ENCODE measurements at places on chromosomes 5 and 9. TPM values are rescaled to one million over a fixed set of nuclear protein-coding genes. Genes with fewer than 3 reads are reported as not detected.

The IL13 gene
- total RNA-seq, result not detected

The RNF224 gene
- not detected for total RNA-seq

The HMCN2 gene
- under 0.01 TPM for total RNA-seq

The INSL4 gene
- total RNA-seq, result not detected

The CKMT2 gene
- total RNA-seq, result 0.82 TPM

The MTRR gene
- 18.3 TPM for total RNA-seq

DNA sequence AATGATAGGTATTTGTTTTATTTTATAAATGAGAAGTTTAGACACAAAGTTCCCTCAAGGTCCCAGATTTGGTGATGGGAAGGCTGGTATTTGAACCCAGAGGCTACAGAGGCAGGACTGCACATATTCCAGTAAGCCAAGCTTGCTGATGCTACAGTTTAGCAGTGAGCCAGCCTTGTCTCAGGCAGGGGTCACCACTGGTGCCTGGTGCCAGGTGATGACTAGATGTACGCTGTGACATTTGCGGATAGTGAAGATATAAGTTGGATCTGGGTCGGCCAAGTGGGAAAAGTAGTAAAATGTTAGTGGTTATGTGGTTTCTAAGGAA, 143.9 kb downstream of the AOPEP start:
- no peak for DNase-seq

- no peak for DNase-seq
These were observed 126.1 kb downstream of the GPBP1 start for GRCh38 chr5:57299986-57300385.

DNA sequence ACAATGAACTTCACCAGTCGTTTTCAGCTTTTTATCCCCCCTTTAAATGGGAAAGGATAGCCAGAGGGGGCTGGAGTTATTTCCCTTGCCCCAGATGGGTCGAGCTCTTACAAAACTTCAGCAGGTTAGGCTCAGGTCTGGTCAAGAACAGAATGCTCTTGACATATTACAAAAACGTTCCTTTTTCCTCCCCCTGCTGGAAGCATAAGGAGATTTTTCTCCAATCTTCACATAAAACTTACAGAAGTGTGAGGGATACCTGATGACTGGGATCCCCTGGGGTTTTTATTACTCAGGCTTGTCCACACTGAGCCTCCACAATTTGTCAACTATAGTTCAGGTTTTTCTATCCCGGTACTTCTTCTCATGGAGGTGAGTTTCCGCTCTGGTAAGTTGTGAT, 60.8 kb downstream of the CSF2 start:
- DNase-seq, result no peak

- DNase-seq, result no peak
These were observed 41.4 kb downstream of the BICD2 start for GRCh38 chr9:92723299-92723625.

- DNase-seq, result no peak
These were observed 839.3 kb upstream of the ARRDC3 start for GRCh38 chr5:92222449-92222848.

- no peak for DNase-seq
These were observed 358.4 kb downstream of the EBF1 start for GRCh38 chr5:158741296-158741695.

DNA sequence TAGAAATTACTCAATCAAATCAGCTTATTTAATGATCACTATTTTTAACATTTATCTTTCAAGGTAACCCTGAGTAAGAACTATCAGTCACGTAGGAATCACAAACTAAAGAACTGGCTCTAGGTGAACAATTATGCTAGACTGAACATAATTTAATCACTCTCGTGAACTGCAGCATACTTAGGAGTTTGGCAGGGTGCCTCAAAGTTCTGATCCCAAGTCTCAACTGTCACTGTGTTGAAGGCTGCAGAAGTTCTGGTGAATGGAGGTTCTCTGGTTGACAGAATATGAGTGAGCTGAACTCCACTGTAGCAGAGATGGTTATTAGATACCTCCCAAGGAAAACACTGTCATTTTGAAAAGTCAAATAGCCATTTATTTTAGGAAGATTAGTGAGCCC, 89.1 kb downstream of the KLHL3 start:
- DNase-seq, result no peak

DNA sequence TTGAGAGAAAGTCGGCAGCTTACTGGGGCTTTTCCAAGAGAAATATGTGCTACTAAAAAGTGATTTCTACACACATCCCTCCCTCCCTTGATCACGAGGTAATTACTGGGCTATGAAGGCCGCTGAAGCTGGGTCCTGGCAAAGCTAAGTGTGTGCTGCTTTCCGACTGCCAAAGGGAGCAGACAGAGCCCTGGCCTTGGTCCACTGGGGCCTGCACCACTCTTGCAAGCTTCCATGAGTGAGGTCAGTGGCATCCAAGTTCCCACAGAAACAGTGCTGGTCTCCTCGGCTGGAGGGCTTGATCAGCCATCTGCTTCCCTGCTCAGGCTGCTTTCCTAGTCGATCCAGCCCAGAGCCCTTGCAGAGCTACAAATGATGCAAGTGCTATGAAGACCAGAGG, 154.8 kb upstream of the LHFPL2 start:
- DNase-seq, result no peak

DNA sequence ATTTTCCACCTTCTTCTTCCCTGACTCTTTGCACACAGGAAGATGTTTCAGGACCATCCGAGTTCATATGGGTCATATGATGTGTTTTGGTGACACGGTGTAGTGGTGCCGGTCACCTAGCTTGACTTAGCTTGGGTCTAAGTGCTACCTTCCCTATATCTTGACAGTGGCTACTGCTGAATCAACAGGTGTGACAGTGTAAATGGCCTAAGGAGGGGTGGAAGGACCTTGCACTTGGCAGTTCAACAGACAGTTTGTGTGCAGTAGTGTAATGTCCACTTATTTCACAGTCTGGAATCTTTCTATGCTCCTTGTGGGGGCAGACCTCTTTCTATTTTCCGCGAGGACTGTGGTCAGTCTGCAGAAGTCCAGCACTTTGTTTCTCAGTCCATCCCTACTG, 43.8 kb downstream of the CARTPT start:
- no peak for DNase-seq

- DNase-seq, result no peak
These were observed 190.9 kb downstream of the FSTL4 start for GRCh38 chr5:133421394-133421793.

- no peak for DNase-seq
These were observed 10.2 kb downstream of the BTNL8 start for GRCh38 chr5:180908998-180909731.

GRCh38 chr9:80651044-80651443, 1038.3 kb downstream of the TLE1 start:
- no peak for DNase-seq

GRCh38 chr5:68533571-68534084, 318.1 kb downstream of the PIK3R1 start:
- no peak for DNase-seq

- DNase-seq, result no peak
These were observed 15.1 kb downstream of the SLC27A4 start for GRCh38 chr9:128355451-128355850.
